H9 (cell line): ENCODE measurements at places on chromosomes 5 and 9.
A peak's percentile ranks its signal among the peaks of the same experiment; 100 is the strongest.

GRCh38 chr9:10706788-10707187, 94.0 kb upstream of the PTPRD start:
- DNase-seq, result no peak

- DNase-seq, result no peak
Measured at GRCh38 chr5:131182839-131183238, 12.1 kb downstream of the LYRM7 start.

GRCh38 chr9:81150016-81150625, 539.2 kb downstream of the TLE1 start:
- no peak for DNase-seq

GRCh38 chr5:943918-944620, 51.4 kb downstream of the TRIP13 start:
- DNase-seq, result no peak

DNA sequence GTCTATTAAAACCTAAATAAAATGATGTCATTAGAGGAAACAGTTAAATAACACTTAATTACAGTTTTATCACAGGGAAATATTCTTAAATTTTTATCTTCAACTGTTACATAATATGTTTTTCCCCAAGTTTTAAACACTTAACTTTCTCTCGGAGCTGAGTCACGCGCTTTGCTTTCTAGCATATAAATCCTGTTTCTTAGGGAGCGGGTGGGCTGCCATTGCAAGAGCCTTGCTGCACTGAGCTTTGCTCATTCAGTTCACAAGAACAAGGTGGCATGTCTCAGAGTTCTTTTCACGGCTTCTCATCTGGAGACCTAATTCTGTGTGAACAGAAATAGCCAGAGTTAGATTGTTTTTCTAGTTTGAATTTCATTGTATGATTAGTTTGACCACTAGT, 166.1 kb downstream of the ZSWIM6 start:
- DNase-seq, result no peak

GRCh38 chr9:88179062-88179521, 40.8 kb upstream of the SPATA31C2 start:
- no peak for DNase-seq

DNA sequence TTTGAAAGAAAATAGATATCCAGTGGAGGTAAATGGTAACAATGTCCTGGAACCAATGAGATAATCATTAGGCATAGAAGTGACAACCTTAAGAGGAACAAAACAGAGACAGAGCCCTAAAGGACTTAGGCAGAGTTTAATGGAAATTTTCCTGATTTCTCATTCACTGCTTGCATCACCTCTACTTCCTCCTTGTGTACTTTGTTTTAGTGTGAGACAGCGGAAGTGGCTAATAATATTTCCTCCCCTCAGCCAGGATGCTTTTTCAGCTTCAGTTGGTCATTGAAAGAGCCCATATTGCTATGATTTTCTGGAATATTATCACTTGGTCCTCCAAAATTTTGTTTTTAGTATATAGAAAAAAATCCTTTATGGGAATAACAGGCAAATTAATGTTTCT, 153.4 kb upstream of the MPDZ start:
- DNase-seq, result no peak

- peak; percentile 38 for DNase-seq
Measured at GRCh38 chr9:7239708-7240107, 481.9 kb downstream of the KDM4C start.

DNA sequence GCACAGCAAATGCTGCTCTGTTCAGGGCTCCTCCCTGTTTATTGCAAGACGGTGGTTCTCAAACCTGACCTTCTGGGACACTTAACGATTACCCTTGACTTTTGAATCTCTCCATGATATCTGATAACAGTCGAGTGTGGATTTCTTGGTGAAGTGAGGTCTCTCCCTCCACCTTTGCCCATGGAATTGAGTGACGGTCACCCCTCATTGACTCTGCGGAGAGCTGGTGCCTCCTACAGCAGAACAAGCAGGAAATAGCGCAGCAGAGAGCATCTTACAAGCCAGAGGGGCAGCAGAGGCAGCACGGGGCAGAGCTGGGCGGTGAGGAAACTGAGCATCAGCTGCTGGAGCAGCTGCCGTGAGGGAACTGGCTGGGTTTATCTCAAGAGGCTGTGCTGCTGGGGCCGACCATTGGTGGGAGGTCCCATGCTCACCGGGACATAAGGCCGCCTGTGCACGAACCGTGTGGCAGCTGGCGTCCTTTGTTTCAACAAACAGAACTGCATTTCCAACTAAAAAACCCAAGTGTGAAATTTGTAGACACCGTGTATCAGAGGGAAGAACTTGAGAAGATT, 189.8 kb downstream of the MTRR start:
- DNase-seq, result no peak

DNA sequence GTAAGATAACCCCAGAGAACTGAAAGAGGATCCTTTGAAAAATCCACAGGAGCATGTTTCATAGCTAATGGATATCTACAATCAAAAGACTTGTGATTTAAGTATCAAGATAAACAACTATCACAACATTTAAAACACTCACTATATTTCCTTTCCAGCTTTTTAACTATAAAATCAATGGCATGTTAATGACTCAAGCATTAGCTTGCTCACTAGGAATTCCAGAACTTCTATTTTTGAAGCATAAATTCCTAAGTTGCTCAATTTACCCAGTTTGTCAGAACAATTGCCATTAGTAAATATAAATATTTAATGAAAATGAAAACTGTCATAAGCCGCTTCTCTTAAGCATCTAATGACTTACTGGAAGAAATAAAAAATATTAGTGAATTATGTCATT, 355.3 kb downstream of the PRELID2 start:
- DNase-seq, result no peak

- no peak for DNase-seq
Measured at GRCh38 chr5:35709688-35710087, 92.0 kb downstream of the SPEF2 start.

- no peak for DNase-seq
Measured at GRCh38 chr5:58135571-58136335, 324.1 kb downstream of the PLK2 start.

- DNase-seq, result no peak
Measured at GRCh38 chr5:13207112-13207511, 737.4 kb downstream of the DNAH5 start.
